Activated T-cell treated with anti-CD3 and anti-CD28 coated beads for 24 hours (primary cell): ENCODE measurements at places on chromosomes 4 and X.

DNA sequence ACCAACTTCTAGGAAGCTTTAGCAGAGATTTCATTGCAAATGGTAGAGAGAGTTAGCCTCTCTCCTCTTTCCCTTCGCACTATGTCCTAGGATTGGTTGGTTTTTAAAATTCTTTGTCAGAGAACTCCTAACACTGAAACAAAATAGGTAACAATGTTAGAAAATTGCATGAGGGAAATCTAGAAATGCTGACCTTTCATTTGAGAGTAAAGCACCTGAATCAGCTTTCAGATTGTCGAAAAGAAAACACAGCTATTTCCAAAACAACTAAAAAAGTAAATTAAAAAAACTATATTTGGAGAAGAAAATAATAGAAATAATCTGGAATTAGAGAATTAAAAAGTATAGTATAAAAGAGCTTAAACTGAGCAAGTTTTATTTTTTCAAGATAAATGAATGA, 108.1 kb upstream of the GK2 start:
- DNase-seq: no peak

- no peak for DNase-seq
Observed at GRCh38 chr4:123480706-123481418, 84.3 kb downstream of the SPRY1 start.

GRCh38 chr4:1208970-1209704, 36.8 kb upstream of the SPON2 start:
- no peak for DNase-seq

DNA sequence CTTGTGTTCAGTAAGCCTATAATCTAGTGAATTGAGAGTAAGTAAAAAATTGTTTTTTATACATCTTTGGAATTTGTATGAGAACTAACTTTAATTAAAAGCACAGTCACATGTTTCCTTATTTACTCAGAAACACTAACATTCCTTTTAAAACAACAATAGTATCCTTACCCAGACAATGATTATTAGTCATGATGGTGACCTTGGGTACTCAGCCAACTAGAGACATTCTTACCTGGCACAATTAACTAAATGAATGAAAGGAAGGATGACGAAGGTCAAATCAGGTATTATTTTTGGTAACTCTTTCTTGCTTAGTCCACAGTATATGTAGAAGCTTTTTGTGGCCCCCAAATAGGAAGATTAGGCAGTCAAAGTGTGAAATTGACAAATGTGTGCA, 901.0 kb downstream of the FAT4 start:
- no peak for DNase-seq

DNA sequence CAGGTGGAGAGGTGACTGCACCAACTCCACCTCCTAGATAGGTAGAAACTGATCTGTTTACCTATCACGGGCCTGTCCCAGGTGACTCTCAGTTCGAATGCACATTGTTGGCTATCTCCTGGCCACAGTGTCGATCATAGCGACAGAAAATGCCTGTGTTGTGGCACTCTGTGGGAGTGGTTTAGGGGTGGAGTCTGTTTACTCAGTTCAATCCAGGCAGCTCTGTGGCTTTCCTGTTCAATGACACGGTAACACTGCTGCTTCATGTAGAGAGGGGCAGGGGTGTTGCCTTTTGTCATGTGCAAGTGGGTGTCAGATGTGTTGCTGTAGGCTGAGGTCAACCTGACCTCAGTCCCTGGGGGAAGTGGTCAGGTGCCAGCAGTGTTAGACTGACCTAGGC, 1602.4 kb downstream of the TECRL start:
- no peak for DNase-seq

DNA sequence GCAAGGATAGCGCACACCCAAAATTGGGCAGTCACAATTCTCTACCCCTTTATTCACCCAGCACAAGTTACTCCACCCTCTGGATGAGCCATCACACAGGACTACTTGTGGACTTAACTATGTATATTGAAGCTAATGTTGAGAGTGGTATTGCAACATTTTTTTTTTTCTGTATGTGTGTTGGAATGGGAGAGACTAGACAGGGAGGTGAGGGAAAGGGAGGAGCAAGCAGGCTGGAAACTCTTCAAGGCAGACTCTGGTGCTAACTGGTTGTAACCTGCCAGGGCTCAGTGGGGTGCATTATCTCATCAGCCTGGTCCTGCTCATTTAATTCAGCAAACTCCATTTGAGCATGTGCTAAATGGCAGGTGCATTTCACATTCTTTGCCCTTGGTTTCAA, 18.4 kb upstream of the CWH43 start:
- DNase-seq: no peak

GRCh38 chrX:17629519-17629918, 107.8 kb upstream of the SCML1 start:
- DNase-seq: no peak

DNA sequence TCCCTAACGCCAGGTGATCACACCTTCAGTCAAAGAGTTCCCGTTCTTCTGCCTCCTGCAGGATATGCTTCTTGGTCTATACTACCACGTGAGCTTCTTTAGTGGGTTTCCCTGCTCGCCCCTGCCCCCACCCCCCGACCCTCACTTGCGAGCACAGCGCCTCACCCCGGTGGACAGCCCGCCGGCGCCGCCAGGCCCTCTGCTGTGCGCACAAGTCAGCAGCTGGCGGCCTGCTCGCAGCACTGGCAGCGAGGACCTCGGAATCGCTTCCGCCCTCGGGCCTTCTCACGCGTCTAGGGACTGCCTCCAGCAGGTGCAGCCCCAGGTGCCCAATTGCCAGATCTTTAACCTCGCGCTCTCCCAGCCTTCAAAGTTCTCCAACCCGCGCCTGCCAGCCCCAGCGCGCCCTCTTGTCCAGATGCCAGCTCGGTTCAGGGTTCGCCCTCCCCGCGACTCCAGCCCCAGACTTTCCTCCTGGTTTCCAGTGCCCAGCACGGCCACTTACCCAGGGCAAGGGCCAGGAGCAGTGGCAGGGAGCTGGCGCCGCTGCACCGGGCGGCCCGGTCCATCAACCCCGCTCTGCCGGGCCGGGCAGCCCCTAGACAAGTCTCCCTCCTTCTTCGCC, 454 bp downstream of the BTC start:
- no peak for DNase-seq

DNA sequence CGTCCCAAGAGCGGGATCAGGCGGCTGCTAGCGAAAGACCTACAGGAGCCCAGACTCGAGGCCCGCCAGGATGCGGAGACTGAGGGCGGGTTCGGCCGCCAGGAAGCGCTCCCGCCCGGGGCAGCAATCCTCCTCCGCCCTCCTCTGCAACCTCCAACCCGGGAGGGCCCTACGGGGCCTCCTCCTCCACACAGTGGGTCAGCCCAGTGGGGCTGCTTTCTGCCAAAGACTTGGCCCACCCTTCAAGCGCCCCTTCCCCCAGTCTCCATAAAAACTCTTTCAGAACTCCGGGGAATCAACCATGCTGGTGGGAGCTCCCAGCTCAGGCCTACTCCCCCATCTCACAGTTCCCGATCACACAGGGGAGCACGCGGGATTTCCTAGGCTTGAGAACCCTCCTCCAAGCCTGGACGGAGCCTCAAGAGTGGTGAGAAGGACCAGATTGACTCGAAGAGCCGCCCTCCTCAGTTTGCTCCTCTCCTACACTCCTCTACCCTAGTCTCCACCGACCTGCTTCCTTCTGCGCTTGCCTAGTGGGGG, 77.5 kb downstream of the RLIM start:
- no peak for DNase-seq

DNA sequence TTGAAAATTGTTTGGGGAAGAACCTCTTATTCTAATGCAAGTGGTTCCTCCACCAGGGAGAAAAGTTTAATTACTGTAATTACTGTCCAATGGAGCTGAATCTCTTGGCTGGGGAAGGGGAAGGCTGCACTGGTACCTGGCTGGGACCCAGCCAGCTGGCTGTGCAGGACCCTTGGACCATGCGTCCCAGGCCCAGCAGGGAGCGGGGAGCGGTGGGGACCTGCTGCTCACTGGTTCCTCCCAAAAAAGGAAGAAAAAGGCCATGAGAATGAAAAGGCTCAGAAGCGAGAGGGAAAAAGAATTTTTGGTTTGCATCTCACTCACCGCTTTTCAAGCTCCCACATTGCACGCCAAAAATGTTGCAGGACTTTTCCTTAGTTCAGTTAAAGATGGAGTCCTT, 333.5 kb downstream of the FAM47B start:
- DNase-seq: no peak

- no peak for DNase-seq
Observed at GRCh38 chrX:68710870-68711576, 63.6 kb downstream of the STARD8 start.

DNA sequence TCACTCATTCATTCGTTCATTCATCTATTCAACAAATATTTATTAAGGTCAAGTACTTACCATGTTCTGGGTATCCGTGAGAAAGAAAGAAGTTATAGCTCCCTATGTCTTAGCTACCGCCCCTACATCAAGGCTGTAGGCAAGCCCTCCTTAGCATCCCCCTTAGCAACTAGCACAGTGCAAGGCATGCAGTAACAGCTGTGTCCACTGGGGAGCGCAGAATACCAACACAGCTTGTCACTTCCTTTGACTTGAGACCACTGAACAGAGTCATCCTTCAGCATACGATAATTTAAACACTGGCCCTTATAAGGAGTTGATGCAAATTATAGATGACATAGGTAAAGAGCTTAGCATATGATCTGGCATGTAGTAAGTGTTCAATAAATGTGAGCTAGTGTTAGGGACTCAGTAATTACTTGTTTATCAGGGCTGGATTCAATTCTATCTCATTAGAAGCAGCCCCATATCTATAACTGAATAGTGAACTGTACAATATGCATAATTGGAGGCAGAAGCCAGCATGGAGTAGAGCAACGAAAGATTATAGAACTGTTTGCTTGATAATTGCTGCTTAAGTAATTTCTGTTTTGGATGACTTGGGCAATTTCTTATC, 8.7 kb downstream of the KIAA1210 start:
- DNase-seq: peak; percentile 16

DNA sequence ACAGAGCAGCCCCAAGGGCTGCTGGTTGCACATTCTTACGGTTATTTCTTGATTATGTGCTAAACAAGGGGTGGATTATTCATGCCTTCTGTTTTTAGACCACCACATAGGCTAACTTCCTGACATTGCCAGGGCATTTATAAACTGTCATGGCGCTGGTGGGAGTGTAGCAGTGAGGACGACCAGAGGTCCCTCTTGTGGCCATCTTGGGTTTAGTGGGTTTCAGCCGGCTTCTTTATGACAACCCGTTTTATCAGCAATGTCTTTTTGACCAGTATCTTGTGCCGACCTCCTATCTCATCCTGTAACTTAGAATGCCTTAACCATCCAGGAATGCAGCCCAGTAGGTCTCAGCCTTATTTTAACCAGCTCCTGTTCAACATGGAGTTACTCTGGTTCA, 212.4 kb upstream of the GRID2 start:
- no peak for DNase-seq

- no peak for DNase-seq
Observed at GRCh38 chr4:5933116-5933515, 40.2 kb upstream of the CRMP1 start.

DNA sequence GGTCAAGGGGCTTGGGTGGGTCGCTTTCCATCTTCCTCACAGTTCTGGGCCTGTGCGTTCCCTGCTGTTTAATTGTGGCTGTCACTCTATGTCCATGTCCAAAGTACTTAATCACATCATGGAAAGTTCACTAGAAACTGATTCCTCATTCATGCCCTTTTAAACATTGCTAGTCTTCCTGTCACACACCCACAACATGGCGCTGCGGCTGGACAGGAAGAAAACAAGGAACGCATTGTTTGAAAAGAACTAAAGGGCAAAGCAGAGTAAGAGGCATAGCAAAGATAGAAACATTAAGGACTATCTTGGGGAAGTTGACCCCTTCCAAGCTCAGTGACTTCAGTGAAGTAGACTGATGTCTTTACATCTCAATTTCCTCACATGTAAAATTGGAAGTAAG, 18.4 kb downstream of the PNPLA4 start:
- DNase-seq: no peak

- DNase-seq: no peak
Observed at GRCh38 chr4:41776466-41776865, 27.9 kb upstream of the PHOX2B start.

- no peak for DNase-seq
Observed at GRCh38 chr4:74311696-74312313, 3.5 kb downstream of the EPGN start.

- DNase-seq: no peak
Observed at GRCh38 chr4:52010986-52011385, 9.2 kb downstream of the LRRC66 start.

GRCh38 chr4:183589461-183590099, 69.4 kb downstream of the RWDD4 start:
- DNase-seq: no peak

DNA sequence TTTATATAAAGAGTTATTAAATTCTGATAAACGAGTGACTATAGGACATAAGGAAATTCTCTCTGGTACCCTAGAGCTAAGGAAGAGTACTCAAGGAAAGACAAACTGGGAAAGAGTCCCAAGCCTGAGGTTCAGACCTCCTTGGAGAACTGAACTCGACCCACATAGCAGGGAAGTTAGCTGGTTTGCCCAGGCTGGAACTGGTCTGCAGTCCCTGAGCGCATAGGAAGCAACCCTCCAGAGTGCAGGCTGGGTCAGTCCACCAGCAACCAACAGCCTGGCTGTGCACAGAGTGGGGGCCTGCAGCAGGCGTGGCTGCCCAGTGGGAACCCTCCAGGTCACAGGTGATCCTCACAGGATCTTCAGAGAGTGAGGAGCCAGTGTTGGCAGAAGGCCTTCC, 114.1 kb downstream of the SOWAHB start:
- no peak for DNase-seq

DNA sequence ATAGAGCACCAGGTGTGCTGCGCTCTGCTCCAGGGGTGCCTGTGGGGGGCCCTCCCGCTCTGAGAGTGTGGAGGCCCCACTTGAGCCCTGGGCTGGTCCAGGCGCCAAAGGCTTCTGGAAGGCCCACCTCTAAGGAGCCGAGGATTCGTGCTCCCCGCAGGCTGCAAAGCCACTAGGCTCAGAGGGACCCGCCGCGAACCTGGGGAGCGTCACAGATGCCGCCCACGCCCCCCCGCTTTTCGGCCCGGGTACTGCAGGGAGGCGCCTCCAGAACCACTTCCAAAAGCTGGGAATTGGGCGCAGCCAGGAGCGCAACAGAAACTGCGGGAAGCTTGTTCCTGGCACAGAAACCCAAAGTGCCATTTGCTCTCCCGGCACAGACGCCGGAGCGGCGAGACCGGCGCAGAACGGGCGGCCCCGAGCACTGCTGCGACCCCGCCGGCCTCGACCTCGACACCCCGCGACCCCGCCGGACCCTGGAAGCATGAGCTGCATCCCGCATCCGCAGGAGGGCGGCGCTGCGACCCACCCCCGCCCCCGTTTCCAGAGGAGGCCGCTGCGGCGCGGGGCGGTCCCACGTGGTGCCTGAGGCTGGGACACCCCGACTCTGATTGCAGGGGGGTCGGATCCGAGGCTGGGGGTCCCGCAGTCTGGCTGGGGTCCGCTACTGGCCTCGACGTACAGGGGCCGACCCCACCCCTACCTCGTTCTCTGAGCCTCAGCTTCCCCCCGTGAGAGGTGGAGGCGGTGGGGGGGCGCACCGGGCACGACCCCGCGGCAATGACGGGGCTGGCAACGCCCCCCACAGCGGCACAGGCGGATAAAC, 30.8 kb downstream of the CPLX1 start:
- DNase-seq: no peak

- no peak for DNase-seq
Observed at GRCh38 chr4:119898211-119898610, 168.4 kb downstream of the MAD2L1 start.

- DNase-seq: no peak
Observed at GRCh38 chrX:70012756-70013155, 37.0 kb downstream of the AWAT2 start.
